ENCODE measurements at places on chromosomes 5 and 9.

DNA sequence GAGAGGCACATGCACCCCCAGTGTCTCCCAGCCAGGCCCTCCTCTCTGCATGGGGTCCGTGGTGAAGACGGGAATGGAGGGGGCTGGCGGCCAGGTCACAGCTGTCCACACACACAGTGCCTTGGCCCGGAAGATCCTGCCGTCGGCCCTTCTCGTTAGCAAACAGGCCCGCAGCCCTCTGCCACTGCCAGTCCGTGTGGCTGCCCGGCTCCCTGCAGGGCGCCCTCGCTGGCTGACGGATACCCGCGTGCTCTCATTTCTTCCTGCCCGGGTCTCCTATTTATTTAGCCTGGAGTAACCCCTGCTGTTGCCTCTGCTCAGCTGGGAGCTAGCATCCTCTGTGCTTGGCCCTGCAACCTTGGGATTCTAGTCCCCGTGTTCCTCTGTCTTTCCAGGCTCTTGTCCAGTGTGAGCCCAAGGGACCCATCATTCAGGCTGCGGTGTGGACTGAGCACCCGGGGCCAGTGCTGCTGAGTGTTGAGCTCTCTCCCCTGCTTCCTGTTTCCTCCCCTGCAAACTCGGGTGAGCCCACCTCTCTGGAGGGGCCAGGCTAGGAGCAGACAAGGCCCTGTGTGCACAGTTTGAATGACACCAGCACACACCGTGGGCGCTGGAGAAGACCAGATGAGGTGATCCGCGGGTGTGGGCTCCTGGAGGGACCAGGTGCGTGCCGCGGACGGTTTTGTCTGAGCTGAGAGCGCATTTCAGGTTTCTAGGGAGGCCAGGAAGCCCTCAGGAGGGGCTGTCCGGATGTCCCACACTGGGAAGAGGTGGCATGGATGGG is 14.6 kb upstream of the RNU6ATAC start:
- no peak for DNase-seq

- DNase-seq: no peak
Observed at GRCh38 chr9:126407114-126407870, 80.7 kb downstream of the MVB12B start.

DNA sequence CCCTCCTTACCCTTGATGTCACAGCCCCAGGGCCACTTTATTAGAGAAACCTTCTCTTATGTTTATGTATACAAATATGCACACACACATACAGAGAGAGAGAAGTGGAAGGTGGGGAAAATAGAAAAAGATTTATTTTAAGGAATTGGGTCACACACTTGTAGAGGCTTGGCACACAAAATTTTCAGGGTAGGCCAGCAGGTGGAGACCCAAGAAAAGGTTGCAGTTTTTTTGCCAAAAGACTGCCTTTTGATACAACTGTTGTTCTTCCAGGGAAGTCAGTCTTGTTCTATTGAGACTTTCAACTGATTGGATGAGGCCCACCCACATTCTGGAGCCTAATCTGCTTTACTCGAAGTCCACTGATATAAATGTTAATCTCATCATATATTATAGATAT is 131.1 kb upstream of the PPP1R2B start:
- DNase-seq: no peak

DNA sequence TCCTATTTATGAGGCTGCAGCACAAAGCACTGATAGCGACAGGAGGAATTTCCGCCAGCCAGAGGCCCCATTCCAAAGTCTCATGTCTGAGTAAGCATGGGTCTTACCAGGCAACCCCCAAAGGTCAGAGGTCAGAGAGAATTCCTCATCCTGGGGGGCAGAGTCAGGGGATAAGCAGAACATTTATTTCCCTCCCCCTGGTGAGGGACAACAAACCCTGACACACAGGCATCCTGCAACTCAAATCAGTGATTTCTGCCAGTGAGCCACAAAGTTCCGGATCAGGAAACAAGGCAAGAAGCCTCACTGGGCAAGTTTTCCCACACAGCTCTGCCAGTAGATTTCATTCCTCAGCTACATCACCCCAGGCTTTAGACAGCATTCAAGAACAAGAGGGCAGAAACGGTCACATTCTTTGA is 37.0 kb downstream of the ADAMTS12 start:
- no peak for DNase-seq

GRCh38 chr5:33671700-33672291 is 220.0 kb downstream of the ADAMTS12 start:
- DNase-seq: no peak

Data from NCI-H187 treated with DMSO at 0.1 percent for 48 hours (cell line).